ENCODE measurements at places on chromosomes 12 and 14. TPM values are rescaled to one million over a fixed set of nuclear protein-coding genes. Genes with fewer than 3 reads are reported as not detected.

The ABCD2 gene
- 0.06 TPM for total RNA-seq

The BRI3BP gene
- total RNA-seq = 14.2 TPM

The TMPRSS12 gene
- not detected for total RNA-seq

The FZD10 gene
- 0.60 TPM for total RNA-seq

The PELI2 gene
- 28.8 TPM for total RNA-seq

The SMCO2 gene
- total RNA-seq = 0.80 TPM

The CEP170B gene
- total RNA-seq = 32.3 TPM

The CBLN3 gene
- total RNA-seq = 0.54 TPM

The SYCP3 gene
- total RNA-seq = 0.07 TPM

The BEGAIN gene
- 3.0 TPM for total RNA-seq

The SCN8A gene
- total RNA-seq = 10.7 TPM

The KRT7 gene
- 13.2 TPM for total RNA-seq

The RAPGEF3 gene
- total RNA-seq = 6.7 TPM

The HOXC13 gene
- total RNA-seq = not detected

DNA sequence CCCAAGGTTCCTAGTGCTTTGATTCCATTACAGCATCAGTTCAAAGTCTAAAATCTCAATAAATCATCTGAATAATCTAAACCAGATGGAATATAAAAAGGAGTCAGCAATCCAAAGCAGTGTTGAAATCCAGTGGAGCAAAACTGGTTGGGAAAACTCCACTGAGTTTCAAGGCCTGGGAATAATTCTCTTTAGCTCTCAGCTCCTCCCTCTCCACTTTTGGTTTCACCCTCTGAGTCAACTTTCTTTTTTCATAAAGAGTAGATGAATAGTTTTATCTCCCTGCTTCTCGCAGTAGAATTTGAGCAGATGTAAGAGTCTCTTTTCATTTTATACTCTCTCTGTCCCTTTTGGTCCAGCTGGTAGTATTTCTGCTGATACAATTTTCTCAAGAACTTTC, 338.6 kb downstream of the APAF1 start:
- DNase-seq = no peak

DNA sequence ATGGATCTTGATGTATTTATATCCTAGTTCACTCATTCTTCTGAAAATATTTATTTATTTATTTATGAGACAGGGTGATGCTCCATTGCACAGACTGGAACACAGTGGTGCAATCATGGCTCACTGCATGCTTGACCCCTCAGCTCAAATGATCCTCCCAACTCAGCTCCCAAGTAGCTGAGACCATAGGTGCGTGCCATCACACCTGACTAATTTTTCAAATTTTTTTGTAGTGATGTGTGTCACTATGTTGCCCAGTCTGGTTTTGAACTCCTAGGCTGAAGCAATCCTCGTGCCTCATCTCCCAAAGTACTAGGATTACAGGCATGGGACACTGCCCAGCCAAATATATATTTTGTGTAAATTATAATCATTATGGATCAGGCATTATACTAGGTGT, 595.6 kb upstream of the ATP2B1 start:
- DNase-seq = no peak

DNA sequence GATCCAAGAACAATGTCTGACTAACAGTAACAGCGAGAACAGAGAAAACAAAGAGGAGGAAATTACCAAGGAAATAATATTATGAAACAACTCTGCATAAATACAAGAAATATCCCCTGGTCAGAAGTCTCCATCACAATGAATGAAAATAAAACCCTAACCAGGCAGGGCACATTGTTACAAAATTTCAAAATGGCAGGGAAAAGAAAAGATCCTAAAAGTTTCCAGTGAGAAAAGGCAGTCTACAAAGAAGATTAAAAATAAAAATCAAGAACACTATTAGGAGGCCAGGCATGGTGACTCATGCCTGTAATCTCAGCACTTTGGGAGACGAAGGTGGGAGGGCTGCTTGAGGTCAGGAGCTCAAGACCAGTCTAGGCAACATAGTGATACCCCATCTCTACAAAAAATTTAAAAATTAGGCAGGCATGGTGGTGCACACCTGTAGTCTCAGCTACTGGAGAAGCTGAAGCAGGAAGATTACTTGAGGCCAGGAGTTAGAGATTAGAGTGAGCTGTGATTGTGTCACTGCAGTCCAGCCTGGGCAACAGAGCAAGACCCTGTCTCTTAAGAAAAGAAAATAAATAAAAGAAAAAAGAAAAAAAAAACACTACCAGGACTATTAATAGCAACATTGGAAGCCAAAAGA, 47.8 kb downstream of the FERMT2 start:
- no peak for DNase-seq

GRCh38 chr12:72272731-72273498, 745 bp downstream of the TRHDE start:
- DNase-seq = peak; percentile 67

DNA sequence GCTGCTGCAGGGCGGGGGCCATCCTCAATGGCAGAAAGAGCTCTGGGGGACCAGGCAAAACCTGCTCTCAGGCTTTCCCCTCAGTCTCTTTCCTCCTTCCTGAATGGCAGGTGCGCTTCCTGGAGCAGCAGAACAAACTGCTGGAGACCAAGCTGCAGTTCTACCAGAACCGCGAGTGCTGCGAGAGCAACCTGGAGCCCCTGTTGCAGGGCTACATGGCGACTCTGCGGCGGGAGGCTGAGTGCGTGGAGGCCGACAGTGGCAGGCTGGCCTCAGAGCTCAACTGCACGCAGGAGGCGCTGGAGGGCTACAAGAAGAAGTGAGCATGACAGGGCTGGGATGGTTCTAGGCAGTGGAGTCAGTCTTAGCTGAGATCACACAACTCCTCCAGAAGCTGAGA, 22.9 kb upstream of the KRT83 start:
- no peak for DNase-seq

DNA sequence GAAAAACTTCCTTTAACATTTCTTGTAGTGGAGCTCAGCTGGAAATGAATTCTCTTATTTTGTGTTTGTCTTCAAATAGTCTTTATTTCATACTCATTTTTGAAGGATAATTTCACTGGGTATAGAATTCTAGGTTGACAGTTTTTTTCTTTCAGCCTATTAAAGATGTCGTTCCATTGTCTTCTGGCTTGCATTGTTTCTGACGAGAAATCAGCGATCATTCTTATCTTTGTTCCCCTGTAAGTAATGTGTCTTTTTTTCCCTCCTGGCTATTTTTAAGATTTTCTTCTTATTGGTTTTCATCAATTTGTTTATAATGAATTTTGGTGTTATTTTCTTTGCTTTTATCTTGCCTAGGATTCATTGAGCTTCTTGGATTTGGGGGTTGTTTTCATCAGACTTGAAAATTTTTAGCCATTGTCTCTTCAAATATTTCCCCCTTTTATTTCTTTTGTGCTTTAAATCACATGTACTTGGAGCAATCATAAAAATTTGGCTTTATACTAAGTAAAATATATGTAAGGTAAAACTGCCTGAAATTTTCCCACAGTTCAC, 89.4 kb downstream of the UNC79 start:
- no peak for DNase-seq

GRCh38 chr12:122018457-122018856, 3.2 kb upstream of the BCL7A start:
- DNase-seq = no peak

DNA sequence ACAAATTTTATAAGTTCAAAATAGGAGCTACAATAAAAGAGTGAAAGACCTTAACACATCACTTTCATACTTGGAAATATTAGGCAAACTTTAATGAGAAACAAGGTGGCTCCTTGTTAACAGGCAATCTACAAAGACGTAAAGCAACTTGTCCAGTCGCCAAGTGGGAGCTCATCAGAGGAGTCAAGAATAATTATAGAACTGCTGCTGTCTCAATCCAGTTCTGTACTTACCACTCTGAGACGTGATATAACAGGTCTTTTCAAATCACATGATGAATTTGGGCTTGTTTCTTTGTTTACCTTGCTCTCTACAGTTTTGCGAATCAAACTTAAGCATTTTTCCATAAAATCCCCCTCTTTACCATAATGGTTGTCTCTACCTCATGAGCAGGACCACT, 3.6 kb downstream of the YBX3 start:
- DNase-seq = no peak

DNA sequence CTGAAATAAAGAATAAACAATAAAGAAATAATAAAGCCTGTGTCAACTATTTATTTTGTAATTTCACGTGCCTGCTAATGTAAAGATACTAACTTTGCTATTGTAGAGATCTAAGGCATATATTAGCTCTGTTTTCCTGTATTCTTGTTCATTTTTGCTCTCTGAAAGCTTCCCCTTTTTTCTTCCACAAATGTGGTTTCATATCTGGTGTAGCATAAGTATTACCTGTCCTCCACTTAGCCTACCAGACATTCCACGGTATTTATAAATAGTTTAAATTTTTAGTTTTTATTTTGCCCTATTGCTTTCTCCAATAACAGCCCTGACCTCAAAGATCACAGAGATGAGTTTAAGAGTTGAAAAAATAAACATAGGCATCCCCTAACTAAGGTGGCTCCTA, 92.6 kb upstream of the ATP2B1 start:
- no peak for DNase-seq

DNA sequence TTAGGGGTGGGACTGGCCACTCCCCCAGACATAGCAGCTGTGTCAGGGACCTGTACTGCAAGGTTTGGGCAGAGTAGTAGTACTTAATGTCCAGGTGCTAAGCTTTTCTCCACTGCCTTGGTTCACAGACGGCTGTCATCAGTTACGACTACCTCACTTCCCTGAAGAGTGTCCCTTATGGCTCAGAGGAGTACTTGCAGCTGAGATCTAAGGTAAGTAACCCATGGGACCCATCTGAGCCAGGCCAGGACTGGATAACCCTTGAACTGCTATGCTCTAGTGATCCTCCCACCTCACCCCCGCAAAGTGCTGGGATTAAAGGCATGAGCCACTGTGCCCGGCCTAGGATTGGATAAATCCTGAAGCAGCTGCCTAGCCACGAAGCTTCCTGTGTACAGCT, 22.4 kb downstream of the ADCK1 start:
- no peak for DNase-seq

- no peak for DNase-seq
Observed at GRCh38 chr12:68247785-68248184, 5.6 kb downstream of the IL22 start.

DNA sequence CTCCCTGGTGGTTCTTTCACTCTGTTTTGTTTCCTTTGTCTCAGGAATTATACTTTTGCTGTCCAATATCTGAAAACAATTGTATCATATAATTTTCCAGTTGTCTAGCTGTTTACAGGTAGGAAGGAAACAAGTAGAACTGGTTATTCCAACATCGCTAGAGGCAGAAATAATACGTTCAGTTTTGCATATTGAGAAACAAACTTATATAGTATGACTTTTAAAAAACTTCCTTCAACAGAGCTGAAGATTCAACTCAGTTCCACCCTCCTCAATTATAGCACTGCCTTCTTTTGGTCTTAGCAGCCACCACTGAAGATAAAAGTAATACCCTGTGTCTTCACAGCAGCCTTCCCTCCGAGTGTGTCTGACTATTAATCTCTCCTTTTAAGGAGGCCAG, 214.3 kb downstream of the EFCAB11 start:
- no peak for DNase-seq

DNA sequence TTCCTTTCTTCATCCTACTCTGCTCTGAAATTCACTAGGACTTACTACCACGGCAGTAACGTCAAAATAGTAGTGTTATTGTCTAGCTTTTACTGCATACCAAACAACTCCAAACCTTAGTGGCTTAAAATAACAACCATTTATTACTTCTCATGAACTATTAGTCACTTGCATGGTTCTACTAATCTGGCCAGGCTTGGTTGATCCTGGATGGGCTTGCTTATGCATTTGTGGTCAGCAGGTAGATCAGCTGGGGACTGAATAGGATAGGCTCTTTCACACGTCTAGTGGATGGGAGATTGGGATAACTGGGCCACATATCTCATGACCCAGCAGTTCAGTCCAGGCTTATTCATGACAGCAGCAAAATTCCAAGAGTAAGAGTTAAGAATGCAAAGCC, 9.4 kb upstream of the SLC35F4 start:
- DNase-seq = no peak

DNA sequence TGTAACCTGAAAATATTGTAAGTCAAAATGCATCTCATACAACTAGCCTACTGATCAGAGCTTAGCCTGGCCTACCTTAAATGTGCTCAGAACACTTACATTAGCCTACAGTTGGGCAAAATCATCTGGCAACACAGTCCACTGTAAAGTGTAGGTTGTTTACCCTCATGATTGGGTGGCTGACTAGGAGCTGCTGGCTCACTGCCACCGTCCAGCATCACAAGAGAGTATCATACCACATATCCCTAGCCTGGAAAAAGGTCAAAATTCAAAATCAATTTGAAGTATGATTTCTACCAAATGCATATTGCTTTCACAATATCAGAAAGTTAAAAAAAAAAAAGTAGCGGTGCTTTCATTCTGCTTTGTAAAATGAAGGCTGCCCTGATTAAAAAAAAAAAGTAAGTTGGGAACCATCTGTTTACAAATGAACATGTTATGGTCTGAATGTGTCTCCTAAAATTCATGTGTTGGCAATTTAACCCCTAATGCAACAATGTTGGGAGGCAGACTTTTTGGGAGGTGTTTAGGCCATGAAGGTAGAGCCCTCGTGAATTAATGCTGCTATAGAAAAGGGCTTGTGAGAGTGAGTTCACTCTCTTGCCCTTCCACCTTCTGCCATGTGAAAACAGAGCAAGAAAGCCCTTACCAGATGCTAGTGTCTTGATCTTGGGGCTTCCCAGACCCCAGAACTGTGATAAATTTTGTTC, 211.8 kb downstream of the PPM1H start:
- no peak for DNase-seq

- DNase-seq = no peak
Observed at GRCh38 chr12:16325426-16325825, 22.0 kb upstream of the MGST1 start.

GRCh38 chr12:4938900-4939299, 29.2 kb downstream of the KCNA1 start:
- DNase-seq = no peak

DNA sequence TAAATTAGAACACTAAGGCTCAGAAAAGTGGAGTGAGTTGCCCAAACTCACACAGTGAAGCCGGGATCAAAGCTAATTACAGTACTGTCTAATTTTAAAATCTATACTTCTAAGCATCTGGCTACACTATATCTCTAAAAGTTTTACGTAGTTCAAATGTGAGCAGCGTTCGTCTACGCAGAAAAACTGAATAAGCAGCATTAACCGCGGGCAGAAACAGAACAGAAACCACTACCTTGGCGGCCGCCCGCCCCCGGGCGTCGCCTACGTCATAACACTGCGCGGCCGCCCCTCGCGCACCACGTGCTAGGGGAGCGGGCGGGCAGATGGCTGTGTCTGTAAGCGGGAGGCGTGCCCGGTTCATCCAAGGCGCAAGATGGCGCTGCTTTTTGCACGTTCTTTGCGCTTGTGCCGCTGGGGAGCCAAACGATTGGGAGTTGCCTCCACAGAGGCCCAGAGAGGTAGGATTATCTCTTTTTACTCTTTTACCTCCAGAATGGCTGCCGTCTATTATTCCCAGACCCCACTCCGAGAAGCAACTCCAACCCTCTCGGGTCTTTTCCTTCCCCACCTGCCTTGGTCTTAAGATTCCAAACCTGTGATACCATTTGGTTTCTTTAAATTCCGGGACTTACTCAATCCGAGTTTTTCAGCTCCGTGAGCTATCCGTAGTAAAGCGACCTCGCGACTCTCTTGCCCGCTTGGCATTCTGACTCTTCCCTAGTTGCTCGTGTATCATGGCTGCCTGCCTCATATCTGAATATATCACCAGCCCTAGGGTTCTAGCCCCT, at the start of gene SPRYD4:
SPRYD4 (plus strand) TSS at position 363 of the 791 bp plus-strand sequence; CDS start at position 377, 14 bp downstream.
- peak; percentile 90 for DNase-seq

GRCh38 chr14:34368115-34368970, 93.7 kb downstream of the SPTSSA start:
- no peak for DNase-seq

GRCh38 chr14:64714432-64715025, 10.3 kb downstream of the PLEKHG3 start:
- DNase-seq = no peak
